Caki2 (cell line): ENCODE measurements at places on chromosomes 3 and 15. TPM values are rescaled to one million over a fixed set of nuclear protein-coding genes. Genes with fewer than 3 reads are reported as not detected.

The LDHAL6B gene
- total RNA-seq = not detected in 2 replicates

The GADL1 gene
- total RNA-seq = not detected in 2 replicates

- DNase-seq = no peak
Measured at GRCh38 chr3:107861904-107862303, 228.9 kb downstream of the CD47 start.

DNA sequence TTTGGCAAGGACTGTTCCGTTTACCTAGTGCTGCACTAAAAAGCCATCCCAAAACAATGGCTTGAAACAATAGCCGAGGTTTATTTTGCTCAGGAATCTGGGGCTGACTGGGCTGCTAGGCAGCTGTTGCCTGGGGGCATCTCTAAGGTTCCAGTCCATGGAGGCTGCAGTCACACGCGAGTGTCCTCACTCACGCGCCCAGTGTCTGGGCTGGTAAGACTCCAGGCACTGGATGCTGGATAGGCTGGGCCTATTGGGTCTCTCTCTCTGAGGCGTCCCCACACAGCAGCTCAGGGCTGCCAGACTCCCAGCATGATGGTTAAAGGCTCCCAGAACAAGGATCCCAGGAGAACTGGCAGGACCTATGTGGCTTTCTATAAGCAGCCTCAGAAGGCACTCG, 34.2 kb downstream of the ALS2CL start:
- DNase-seq = no peak
